Panc1 (cell line): ENCODE measurements at places on chromosomes 7 and 10.

GRCh38 chr10:120584786-120585185 lies 127.8 kb downstream of the PLPP4 start:
- no peak for DNase-seq

GRCh38 chr10:105070952-105071351 lies 429.9 kb downstream of the SORCS3 start:
- no peak for DNase-seq

GRCh38 chr7:106820321-106821217 lies 44.5 kb upstream of the PIK3CG start:
- DNase-seq = no peak

DNA sequence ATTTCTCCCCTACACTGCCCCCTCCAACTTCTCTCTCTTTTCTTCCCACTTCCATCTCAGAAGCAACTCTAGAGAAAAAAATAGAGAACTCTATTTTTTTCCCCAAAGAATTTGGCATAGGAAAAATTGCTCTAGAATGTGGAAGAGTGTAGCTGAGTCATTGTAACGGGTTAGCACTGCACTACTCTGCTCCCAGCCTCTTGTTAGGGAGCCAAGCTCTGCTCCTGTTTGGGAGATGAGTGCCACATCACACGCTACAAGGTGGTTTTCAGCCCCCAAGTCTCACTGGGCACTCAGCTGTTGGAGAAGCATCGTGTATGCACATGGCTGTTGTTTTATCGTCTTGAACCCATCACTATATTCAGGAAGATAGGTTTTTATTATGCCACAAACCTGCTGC lies 136.4 kb downstream of the BMPER start:
- DNase-seq = no peak

- no peak for DNase-seq
Observed at GRCh38 chr7:150481186-150481920, 30.9 kb downstream of the GIMAP8 start.

DNA sequence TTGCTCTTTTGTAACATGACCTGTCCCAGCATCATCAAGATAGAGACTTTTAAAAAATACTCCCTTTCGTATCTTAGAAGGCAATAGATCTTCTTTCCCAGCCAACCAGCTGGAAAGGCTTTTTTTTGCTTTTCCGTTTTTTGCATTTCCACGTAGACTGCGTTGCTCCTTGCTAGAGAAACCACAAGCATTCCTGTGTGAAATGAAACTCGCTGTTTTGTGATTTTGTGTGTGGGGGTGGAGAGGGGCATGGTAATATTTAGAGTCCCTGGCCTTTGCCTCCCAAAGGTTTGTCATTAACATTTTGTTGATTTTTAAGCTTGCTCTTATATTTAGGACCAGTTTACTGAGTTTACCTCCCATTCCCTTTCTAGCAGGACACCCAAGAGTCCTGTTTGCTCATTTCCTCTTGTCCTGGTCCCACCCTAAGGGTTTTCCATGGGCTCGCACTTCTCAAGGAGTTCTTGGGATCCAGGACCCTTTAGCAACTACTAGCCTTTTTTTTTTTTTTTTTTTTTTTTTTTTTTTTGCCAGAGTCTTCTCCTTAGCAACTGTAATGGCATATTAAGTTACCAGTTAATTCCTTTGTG lies 243.6 kb downstream of the BICC1 start:
- DNase-seq = no peak

DNA sequence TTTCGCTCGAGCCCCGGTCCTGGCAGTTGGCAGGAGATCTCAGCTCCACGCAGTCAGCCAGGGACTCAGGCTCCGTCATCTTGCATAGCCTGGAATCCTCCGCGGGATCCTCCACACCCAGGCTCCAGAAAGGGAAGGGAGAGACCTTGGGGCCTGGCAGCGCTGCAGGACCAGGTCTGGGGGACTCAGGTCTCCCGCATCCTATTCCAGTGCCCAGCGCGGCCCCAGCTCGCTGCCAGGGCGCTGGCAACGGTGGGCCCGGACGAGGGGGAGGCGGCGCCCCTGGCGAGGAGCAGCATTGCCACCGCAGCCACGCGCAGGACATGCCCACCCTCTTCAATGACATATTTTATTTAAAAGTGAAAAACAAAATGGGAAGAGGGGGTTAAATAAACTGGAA lies 83.4 kb downstream of the LANCL2 start:
- no peak for DNase-seq

GRCh38 chr7:142150356-142150755 lies 38.8 kb downstream of the MGAM2 start:
- no peak for DNase-seq

GRCh38 chr10:132570771-132571649 lies 33.4 kb downstream of the INPP5A start:
- DNase-seq = no peak

- DNase-seq = no peak
Observed at GRCh38 chr10:55742487-55742886, 618.6 kb downstream of the ZWINT start.

- DNase-seq = no peak
Observed at GRCh38 chr10:119762805-119763798, 37.3 kb downstream of the INPP5F start.

GRCh38 chr10:34585422-34586112 lies 229.5 kb downstream of the PARD3 start:
- no peak for DNase-seq

DNA sequence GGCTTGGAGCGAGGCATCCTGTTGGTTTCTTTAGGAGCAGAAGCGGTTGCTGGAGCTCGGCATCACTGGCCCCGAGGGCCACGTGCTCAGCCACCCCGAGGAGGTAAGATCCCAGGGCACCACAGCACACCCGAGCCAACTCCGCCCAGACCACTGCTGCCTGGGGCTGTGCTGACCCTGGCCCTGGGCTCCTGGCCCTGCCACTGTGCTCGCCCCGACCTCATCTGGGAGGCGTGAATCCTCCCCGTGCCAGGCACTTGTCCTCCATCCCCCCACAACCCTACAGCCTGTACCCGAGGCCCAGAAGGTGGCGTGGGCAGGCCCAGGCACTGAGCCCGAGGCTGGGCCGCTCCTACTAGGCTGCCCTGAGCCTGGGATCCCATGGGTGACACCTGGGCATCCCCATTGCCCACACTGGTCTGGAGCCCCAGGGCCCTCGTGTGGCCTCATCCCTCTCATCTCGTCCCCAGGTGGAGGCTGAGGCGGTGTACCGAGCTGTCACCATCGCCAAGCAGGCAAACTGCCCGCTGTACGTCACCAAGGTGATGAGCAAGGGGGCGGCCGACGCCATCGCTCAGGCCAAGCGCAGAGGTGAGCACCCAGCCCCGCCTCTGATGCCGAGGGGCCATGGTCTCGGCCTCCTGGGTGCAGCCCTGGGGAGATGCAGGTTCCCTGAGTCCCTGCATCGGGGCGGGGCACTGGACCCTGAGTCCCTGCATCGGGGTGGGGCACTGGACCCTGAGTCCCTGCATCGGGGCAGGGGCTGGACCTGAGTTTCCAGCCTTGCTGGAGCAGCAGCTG lies 11.8 kb downstream of the DPYSL4 start:
- no peak for DNase-seq

GRCh38 chr10:1596482-1597099 lies 140.7 kb downstream of the ADARB2 start:
- DNase-seq = no peak

GRCh38 chr10:10223131-10223530 lies 794.5 kb upstream of the CELF2 start:
- DNase-seq = no peak

DNA sequence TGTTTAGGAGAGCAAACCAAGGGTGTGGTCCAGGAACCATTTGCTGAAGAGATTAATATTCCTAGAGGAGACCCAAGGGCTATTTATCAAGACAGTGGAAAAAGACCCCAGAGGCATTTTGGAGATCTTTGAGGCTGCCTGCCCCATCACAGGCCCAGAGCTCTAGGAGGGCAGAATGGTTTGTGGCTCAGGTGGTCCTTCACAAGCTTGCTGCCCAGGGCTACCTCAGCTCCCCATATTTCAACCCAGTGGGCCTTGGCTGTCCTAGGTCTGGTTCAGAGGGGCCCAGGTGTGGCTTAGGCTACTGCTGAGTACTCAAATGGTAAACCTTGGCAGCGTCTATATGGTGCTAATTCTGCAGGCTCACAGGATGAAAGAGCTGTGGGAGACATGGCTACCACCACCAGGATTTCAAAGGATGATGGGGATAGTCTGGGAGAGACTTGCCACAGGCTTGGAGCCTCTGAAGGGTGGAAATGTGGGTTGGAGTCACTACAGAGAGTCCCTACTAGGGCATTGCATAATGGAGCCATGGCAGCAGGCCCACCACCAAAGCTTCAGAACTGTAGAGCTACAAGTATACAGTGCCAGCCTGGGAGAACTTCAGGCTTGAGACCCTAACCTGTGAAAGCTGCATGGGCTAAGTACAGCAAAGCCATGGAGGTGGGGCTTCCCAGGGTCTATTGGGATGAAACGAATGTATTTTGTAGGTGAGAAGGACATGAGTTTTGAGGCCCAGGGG lies 24.3 kb downstream of the PTEN start:
- DNase-seq = no peak

GRCh38 chr7:114255404-114255841 lies 159.2 kb upstream of the FOXP2 start:
- no peak for DNase-seq

DNA sequence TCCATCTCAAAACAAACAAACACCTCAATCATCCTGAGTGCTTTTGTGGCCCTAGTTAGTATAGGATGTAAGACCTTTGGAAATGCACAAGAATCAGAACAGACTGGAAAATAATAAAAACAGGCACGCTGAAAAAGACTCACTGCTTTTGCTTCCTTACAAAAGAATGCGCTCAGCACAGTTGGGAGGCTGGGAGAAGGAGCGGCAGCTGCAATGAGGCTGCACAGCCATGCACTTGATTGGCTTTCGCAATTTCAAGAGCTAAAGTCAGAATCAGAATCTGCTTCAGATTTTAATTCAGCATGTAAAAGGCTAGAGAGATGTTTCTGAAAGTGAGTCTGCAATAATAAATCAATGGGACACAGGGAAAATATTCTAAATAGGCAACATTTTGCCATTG lies 97.2 kb downstream of the FRMD4A start:
- DNase-seq = no peak

DNA sequence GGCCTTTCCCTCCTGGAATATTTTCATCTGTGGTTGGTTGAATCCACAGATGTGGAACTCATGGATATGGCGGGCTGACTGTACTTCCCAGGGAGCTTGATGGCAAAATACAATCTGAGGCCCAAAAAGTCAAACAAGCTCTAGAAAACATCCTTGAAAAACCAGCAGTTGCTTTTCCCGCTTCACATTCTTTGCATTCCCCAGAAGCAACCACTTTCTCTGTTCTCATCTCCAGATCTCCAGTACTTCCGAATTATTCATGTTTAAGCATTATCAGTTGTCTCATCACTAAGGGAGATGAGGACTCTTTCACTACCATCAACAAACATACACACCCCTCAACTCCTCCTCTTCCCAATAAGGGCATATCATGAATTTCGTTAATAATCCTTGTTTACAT lies 55.3 kb downstream of the KIF5B start:
- no peak for DNase-seq

DNA sequence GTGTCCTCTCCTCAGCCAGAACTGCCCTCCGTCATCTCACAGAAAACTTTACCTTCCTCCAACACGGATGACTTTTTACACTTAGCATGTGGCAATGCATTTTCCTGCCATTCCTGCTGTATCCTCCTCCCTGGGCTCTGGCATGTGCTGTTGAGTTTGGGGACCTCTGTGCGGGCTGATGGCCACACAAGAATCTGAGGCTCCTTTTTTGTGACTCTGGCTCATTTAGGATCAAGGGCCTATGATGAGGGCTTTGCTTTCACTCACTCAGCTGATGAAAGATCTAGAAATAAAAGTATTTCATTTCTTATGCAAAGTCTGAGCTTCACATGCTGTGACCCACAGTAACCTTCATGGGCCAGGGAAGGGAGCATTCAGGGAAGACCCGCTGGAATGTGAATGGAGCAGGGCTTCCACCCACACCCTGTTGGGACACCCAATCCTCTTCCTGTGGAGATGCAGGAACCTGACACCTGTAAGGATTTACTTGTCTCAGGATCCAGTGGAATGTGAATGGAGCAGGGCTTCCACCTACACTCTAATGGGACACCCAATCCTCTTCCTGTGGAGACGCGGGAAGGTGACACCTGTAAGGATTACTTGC lies 500.3 kb upstream of the MKI67 start:
- DNase-seq = no peak
